ENCODE measurements at places on chromosomes 12 and 14. TPM values are rescaled to one million over a fixed set of nuclear protein-coding genes. Genes with fewer than 3 reads are reported as not detected.

Gene TPPP2
- not detected for total RNA-seq

Gene EML5
- 3.5 TPM for total RNA-seq

Gene COX14
- 96.3 TPM for total RNA-seq

Gene MMP19
- total RNA-seq, result 14.1 TPM

Gene SMIM41
- 21.6 TPM for total RNA-seq

Gene CLEC12A
- not detected for total RNA-seq

Gene AQP5
- total RNA-seq, result not detected

- DNase-seq, result no peak
These were observed 51.2 kb downstream of the OSBPL8 start for GRCh38 chr12:76508128-76508980.

- no peak for DNase-seq
These were observed 18.5 kb upstream of the NINJ2 start for GRCh38 chr12:681568-682256.

DNA sequence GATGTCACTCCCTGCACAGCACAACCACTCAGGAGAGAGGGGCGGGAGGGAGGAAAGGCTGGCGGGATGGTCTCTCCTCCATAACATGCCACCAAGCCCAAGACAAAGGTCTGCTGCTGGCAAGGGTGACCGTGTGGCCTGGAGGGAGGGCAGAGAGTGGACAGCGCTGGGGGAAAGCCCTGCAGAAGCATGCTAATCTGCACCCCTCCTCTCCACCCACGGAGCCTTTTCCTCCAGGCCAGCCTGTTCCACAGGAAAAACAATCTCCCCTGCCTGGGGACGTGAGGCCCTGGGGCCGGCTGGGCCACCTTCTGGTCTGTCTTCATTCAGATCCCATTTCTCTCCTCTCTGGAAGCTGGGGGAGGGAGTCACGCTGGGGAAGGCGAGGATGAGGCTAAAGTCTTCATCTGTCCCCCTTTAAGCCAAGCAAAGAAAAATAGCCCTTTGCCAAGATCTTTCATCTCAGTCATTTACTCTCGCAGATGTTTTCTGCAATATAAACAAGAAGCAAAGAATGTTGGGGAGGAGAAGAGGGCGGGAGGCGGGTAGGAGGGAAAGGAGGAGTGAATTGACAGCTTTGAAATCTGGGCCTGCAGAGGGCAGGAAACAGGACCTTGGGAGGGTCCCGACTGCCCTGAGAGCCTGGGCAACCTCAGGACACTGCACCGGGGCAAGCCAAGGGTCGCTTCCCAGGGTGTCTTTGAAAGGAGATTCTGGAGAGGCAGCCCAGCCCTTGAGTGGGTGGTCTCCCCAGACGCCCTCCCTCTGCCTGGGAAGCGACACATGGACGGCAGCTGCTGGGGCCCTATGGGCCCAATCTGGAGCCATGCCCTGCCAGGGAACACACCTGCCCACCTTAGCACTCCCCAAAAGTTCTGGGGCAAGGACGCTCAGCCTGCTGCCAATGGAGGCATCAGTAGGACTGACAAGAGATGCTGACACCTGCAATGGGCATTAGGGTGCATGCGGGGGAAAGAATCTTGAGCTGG is 133.6 kb downstream of the ZFP36L1 start:
- DNase-seq, result no peak

DNA sequence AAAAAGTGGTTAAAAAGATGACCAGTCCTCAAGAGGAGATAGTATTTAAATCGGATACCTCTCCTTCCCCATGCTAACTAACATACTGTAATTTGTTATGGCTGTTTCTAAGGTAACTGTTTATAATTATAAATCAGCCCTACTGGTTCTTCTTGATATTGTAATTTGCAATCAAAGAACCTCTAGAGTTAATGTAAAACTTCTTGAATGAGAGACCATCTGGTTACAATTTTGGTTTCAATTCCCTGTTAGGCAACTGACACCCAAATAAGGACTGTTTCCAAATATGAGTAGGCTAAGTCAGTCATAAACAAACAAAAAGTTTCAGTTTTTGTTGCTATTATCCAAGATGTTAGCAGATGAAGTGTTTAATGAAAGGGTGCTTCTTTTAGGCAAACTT is 120.2 kb upstream of the DNM1L start:
- no peak for DNase-seq

GRCh38 chr14:33240466-33240865 is 301.8 kb downstream of the NPAS3 start:
- no peak for DNase-seq

GRCh38 chr14:78788467-78789360 is 618.5 kb downstream of the NRXN3 start:
- DNase-seq, result no peak

GRCh38 chr12:114093520-114093919 is 127.4 kb upstream of the RBM19 start:
- DNase-seq, result no peak

DNA sequence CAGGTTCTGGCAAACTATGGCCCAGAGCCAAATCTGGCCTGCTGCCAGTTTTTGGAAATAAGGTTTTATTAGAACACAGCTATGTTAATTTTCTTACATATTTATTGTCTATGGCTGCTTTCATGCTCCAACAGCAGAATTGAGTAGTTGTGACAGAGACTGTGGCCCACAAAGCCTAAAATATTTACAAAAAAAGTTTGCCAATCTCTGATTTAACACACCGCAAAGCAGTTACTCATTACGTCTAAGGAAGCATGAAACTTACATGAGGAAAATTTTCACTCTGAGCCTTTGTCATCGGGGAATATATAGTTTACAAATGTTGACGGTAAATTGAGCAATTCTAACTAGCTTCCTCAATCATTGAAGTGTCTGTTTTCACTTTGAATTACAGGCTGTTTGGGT is 96.5 kb downstream of the UNC79 start:
- DNase-seq, result peak; percentile 5

GRCh38 chr12:113569806-113570205 is 98.1 kb upstream of the LHX5 start:
- no peak for DNase-seq

GRCh38 chr12:56634242-56634836 is 4.2 kb upstream of the BAZ2A start:
- peak; percentile 90 for DNase-seq

DNA sequence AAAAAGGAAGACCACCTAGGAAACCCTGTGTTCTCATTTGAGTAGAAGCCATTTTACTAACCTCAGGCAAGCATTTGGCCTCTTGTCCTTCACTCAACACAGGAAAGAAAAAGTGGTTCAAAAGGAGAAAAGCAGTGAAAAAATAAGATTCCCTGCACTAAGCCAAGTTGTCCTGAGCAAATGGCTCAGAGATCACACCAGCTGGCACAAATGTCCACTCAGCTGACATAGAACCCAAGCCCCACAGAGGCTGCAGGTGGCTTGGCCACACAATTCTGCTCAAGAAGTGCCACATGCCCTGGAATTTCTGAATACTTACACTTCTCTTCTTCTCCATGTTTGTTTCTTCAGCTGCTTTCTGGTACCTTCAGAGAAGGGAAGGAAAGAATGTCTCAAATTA is 52.0 kb downstream of the LIMA1 start:
- no peak for DNase-seq

GRCh38 chr12:15600223-15600935 is 188.8 kb downstream of the EPS8 start:
- no peak for DNase-seq

- DNase-seq, result peak; percentile 51
These were observed 35.9 kb downstream of the TESC start for GRCh38 chr12:117063162-117063911.

DNA sequence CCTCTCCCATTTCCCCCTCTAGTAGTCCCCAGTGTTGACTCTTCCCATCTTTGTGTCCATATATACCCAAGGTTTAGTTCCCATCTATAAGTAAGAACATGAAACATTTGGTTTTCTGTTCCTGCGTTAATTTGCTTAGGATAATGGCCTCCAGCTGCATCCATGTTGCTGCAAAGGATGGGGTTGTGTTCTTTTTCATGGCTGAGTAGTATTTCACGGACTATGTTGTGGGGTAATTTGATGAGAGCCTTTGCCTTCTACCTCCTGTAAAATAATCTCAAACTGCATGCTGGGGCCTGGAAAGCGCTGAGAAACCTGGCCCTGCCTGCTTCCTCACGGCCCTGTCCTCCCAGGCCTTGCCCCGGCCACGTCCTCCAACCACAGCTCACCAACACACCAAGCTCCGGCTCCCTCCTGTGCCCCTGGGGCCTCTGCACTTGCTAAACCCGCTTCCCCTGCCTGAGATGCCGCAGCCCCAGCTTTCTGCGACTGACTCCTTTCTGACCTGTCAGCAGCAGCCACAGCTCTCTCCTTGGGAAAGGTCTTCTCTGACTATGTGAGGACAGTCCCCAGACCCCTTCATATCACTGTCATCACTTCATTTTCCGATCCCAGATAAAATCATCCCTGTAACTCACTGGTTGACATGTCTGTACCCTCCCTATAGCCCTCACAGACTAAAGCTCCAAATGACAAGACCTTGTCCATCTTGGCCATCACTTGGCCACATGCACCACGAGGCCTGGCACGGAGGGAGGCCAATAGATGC is 19.8 kb downstream of the ITPK1 start:
- DNase-seq, result no peak

GRCh38 chr12:113837528-113838296 is 128.4 kb downstream of the RBM19 start:
- no peak for DNase-seq

GRCh38 chr14:88553886-88554456 is 836 bp downstream of the PTPN21 start:
- DNase-seq, result no peak

DNA sequence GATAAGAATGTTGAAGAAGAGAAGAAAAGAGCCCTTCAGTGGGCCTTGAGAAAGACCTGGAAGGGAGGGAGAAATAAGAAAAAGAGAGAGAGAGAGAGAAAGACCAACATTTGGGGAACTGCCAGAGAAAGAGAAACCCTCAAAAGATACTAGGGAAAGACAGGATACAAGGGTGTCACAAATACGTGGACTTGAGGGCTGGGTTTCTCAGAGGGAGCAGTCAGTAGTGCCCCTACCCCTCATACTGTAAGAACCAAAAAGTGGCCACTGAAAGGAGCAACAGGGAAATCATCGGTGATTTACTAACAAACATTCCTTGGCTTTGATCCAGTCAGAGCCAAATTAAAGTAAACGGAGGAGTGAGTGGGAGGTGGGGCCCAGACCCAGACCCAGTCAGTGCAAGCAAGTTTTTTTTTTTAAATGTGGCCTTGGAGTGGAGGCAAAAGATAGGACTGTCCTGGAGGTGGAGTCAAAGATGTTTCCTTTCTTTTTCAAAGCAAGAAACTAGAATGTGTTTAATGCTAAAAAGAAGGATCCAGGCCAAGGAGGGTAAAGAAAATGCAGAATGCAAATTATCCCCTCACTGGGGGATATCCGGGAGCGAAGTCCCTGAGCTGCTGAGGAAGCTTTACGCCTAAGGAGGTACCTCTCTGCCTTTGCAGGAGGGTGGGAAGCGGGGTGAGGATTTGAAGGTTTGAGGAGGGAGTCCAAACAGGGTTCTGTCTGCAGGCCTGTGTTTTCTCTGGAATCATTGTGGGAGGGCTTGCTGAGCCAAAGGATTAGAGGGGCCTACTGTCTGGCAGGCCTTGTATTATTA is 143.5 kb upstream of the AMIGO2 start:
- peak; percentile 27 for DNase-seq

GRCh38 chr12:86838711-86839110 is 582.5 kb upstream of the MGAT4C start:
- DNase-seq, result peak; percentile 57

DNA sequence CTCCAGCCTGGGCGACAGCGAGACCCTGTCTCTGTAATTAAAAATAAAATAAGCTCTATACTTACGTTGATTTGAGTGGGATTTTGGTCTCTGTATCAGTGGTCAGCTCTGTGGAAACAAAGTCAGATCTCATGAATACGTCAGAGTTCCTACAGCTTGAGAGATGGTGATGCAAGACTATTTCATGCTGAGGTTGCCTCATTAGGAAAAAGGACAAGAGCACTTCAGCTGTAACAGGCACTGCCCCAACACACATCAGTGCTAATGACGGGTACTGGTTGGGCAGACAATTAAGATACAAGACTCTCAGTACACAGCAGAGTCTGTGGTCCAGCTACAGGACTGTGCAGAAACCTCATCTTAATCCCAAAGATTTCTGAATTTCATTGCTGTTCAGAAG is 246.4 kb upstream of the AMIGO2 start:
- DNase-seq, result no peak

- no peak for DNase-seq
These were observed 186.5 kb downstream of the KCNA5 start for GRCh38 chr12:5230156-5230555.

GRCh38 chr14:25086821-25087396 is 37.0 kb upstream of the STXBP6 start:
- DNase-seq, result no peak

DNA sequence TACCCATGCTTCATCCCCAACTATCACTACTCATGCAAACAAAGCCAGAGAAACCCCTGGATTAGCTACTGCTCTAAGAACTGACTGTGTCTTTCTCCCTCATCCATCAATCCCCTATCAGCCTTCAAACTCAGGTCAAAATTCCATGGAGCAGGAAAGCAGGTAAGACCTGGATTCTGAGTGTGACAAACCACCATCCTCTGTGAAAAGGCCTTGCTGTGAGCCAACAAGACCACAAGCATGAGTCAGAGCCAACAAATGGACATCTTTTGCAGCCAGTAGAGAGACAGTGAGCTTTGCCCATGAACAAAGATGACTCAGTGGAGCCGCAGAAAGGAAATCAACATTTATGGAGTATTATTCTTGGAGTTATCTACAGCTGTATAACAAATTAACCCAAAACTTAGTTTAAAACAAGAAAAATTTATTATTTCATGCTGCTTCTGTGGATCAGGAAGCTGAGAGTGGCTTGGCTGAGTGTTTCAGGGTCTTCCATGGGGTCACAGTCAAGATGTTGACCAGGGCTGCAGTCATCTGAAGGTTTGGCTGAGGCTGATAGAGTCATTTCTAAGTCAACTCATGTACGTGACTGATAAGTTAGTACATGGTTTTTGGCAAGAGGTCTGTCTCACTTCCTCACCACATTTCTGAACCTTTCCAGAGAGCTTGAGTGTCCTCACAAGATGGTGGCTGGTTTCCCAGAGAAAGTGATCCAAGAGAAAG is 61.1 kb downstream of the PITPNM2 start:
- no peak for DNase-seq

DNA sequence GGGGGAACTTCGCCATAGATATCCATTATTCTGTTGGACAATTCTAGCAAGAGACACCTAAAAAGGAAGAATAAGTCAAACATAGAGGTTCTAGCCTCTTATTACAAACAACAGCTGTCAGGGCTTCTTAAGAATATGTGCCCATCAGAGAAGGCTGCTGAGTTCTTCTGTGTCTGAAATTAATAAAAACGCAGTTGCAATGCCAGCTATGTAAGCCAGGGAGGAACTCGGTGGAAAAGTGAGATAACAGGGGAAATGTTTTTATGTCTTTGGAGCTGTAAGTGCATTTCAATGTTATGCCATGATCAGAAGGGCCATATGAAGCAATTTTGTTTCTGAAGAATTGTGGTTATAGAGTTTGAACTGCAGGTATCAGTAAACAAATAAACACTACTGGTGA is 95.0 kb downstream of the SYT1 start:
- DNase-seq, result no peak

- DNase-seq, result peak; percentile 42
These were observed 101.1 kb downstream of the C12orf75 start for GRCh38 chr12:105431537-105432100.

All from stomach (tissue), 19 donors.